ENCODE measurements at places on chromosomes 2 and 18.

GRCh38 chr2:5145801-5146200 lies 546.4 kb upstream of the SOX11 start:
- no peak for DNase-seq

GRCh38 chr18:11324510-11324909 lies 175.1 kb upstream of the PIEZO2 start:
- no peak for DNase-seq

DNA sequence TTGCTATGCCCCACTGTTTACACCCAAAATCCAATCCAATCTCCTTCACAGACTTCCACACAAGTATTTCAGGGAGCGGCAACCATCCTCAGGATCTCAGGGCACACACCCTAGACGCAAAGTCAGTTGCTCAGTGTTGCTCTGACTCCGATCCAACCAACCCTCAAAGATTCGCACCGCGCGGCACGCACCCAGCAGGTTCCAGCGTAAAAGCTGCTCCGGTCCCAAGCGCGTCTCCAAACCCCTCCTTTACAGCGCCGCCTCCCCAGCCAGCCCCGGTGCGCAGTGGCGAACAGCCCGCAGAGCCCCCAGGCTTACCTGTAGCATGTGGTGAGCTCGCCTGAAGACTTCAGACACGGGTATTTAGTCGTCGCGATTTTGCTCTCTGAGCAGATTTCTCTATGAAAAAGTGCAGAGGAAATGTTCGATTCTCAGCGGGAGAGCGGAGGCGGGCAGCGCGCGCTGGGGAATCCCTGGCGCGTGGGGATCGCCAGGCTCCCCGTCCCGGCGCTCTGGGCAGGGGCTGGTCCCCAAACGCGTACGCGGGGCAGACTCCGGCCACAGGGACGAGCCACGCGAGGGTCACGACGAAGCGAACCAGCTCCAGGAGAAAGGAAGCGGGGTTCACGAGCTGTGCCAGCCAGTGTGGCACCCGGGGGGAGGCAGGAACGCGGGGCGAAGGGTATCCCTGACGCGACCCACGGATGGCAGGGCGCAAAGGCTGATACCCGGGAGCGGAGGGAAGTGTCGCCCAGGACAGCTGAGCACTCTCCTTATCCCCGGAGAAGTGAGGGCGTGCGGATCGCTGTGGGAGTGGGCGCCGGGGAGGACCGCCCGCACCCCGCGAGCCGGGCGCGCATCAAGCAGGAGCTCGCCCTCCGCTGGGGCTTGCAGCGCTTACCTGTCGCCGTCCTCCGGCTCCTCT lies 650 bp downstream of the CCBE1 start:
- peak; percentile 70 for DNase-seq

- DNase-seq, result no peak
These were observed 209.6 kb downstream of the SLC8A1 start for GRCh38 chr2:40242315-40242714.

DNA sequence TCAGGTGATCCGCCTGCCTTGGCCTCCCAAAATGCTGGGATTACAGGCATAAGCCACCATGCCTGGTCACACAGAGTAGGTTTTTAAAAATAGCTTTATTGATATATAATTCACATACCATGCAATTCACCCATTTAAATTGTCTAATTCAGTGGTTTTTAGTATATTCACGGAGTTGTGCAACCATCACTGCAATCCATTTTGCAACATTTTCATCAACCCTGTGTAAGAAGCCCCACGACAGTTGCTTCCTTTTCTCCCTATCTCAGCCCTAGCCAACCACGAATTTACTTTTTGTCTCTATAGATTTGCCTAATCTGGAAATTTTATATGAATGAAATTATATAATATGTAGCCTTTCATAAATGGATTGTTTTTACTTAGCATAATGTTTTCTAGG lies 266.4 kb downstream of the NAPG start:
- DNase-seq, result no peak
